ENCODE measurements at places on chromosomes 3 and 15.

DNA sequence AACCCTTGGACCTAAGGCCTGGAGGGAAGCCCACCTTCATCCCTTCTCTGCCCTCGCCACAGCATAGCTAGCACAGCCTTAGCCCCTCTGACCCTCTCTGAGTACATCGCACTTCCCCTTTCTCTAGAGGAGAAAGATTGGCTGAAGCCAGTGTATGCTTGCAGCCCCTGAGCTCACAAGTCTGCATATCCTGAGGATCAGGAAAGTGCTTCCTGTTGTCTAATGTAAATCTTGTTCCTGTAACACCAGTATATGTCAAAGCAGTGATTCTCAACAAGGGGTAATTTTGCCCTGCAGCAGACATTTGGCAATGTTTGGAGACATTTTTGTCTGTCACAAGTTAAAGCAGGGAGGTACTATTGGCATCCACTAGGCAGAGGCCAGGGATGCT, 2.2 kb upstream of the PRKCD start:
- no peak for DNase-seq

GRCh38 chr15:40790718-40791117, 16.2 kb upstream of the ZFYVE19 start:
- no peak for DNase-seq

- no peak for DNase-seq
These were observed 48.2 kb downstream of the WWTR1 start for GRCh38 chr3:149609595-149609994.

- no peak for DNase-seq
These were observed 12.1 kb upstream of the THSD4 start for GRCh38 chr15:71103102-71103676.

GRCh38 chr3:168127466-168127865, 31.7 kb upstream of the GOLIM4 start:
- DNase-seq = no peak

GRCh38 chr15:72866182-72866581, 82.6 kb upstream of the ADPGK start:
- no peak for DNase-seq

GRCh38 chr15:96285305-96285704, 45.2 kb upstream of the NR2F2 start:
- DNase-seq = no peak

- DNase-seq = no peak
These were observed 8.4 kb downstream of the NR1D2 start for GRCh38 chr3:23953523-23953922.

GRCh38 chr15:82228750-82229149, 33.8 kb downstream of the EFL1 start:
- DNase-seq = no peak

GRCh38 chr15:67862750-67863441, 23.1 kb upstream of the RNU6-1 start:
- DNase-seq = no peak

GRCh38 chr3:100941451-100941850, 51.8 kb downstream of the ABI3BP start:
- no peak for DNase-seq

- no peak for DNase-seq
These were observed 8.1 kb upstream of the DLG1 start for GRCh38 chr3:197306374-197307086.

- no peak for DNase-seq
These were observed 87.9 kb downstream of the SATB1 start for GRCh38 chr3:18337231-18337630.

DNA sequence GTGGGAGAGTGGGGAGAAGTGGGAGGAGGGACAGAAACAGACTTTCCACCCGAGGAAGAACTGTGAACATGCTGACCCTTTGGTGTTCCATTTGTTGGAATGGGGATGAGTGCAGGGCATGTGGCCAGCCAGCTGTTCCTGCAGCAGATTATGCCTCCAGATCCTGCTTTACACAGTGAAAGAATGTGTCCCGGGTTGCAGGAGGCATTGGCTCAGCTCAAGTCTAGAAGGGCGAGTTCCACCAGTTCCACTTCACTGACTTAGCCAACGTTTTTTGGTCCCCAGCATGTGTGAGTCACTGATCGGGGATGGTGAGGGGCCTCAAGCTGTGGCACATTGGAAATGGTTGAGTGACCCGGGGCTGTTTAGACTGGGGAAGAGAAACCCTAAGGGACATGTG, 307.0 kb upstream of the ROPN1 start:
- DNase-seq = no peak

Measured in GOT3 (cell line).